Liver (tissue), 10 donors: ENCODE measurements at places on chromosomes 2 and 18. TPM values are rescaled to one million over a fixed set of nuclear protein-coding genes. Genes with fewer than 3 reads are reported as not detected.
A peak's percentile ranks its signal among the peaks of the same experiment; 100 is the strongest.

The RASGRP3 gene
- 8.7 TPM for total RNA-seq

The LYPD6B gene
- 0.59 TPM for total RNA-seq

The PLEKHM3 gene
- total RNA-seq, result 18.3 TPM

The PTPRM gene
- 23.0 TPM for total RNA-seq

The CNDP1 gene
- total RNA-seq, result 8.2 TPM

The AMER3 gene
- total RNA-seq, result not detected

The HTR2B gene
- total RNA-seq, result 0.33 TPM

- no peak for DNase-seq
- H3K4me3 ChIP-seq, result no peak overlapping the region
- H3K27ac ChIP-seq, result no peak overlapping the region
- H3K36me3 ChIP-seq, result no peaks in the 10 kb centered on the region
Observed at GRCh38 chr2:192153561-192153960, 41.2 kb downstream of the TMEFF2 start.

GRCh38 chr18:34315591-34316352 is 91.1 kb upstream of the NOL4 start:
- H3K4me3 ChIP-seq, result no peak overlapping the region
- no peak overlapping the region for H3K27ac ChIP-seq
- no peaks in the 10 kb centered on the region for H3K36me3 ChIP-seq
- no peaks in the 10 kb centered on the region for H3K27me3 ChIP-seq

DNA sequence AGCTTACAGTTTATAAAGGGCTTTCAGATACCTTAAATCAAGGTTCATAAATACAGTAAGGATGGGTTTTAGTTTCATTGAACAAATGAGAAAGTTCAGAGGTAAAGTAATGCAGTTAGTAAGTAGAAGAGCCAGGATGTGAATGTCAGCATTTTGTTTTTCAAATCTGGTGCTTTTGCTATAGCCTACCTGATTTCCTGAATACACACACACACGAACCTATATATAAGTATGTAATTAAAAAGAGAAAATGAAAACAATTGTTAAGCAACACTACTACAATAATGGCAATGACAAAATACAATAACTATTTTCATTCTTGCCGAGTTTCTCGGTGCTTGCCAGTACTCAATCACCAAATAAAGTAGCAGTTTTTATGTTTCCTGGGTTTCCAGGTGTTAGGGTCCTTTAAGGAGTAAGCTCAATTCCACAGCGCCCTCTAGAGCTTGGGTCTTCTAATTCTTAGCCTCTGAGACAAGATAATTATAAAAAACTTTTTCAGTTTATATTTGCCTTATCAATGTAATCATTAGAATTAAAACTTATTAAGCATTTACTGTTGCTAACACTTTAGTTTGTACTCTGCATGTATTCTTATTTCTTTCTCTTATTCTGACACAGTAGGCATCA is 512.9 kb upstream of the ACVR2A start:
- no peak overlapping the region for H3K4me3 ChIP-seq
- no peaks in the 10 kb centered on the region for H3K4me1 ChIP-seq
- H3K27ac ChIP-seq, result no peak overlapping the region
- H3K27me3 ChIP-seq, result no peaks in the 10 kb centered on the region
- no peak for DNase-seq

DNA sequence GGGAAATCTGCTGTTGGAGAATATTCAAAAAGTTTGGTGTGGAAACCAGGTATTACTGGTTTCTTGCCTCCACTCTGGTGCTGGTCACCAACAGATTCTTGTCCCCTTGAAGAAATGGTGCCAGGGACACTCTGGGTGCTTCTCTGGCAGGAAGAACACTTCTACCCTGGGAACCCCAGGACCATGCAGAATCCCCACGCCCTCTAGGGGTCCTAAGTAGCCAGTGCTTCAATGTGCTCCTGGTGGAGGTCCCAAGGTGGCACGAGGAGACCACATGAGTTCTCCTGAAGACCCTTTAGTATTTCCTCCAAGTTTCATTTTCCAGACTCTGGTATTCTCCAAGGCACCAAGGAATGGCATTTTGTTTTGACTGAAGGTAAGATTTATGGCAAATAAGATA is 380.6 kb downstream of the TSN start:
- no peak for DNase-seq
- H3K27me3 ChIP-seq, result no peaks in the 10 kb centered on the region
- H3K4me3 ChIP-seq, result no peak overlapping the region
- no peaks in the 10 kb centered on the region for H3K36me3 ChIP-seq
- no peaks in the 10 kb centered on the region for H3K4me1 ChIP-seq
- H3K27ac ChIP-seq, result no peak overlapping the region

GRCh38 chr2:144703852-144704708 is 184.2 kb upstream of the ZEB2 start:
- no peaks in the 10 kb centered on the region for H3K36me3 ChIP-seq

GRCh38 chr2:102111823-102112222 is 30.7 kb upstream of the IL1R1 start:
- H3K27ac ChIP-seq, result peak overlapping the region; percentile 80
- no peak for DNase-seq
- no peak overlapping the region for H3K4me3 ChIP-seq
- H3K36me3 ChIP-seq, result no peaks in the 10 kb centered on the region
- peaks cover 68% of the 10 kb centered on the region for H3K4me1 ChIP-seq

GRCh38 chr2:185895828-185896693 is 157.5 kb downstream of the FSIP2 start:
- H3K36me3 ChIP-seq, result no peaks in the 10 kb centered on the region
- H3K27ac ChIP-seq, result no peak overlapping the region

- no peaks in the 10 kb centered on the region for H3K27me3 ChIP-seq
- H3K27ac ChIP-seq, result no peak overlapping the region
- H3K4me1 ChIP-seq, result no peaks in the 10 kb centered on the region
- no peak overlapping the region for H3K4me3 ChIP-seq
Observed at GRCh38 chr2:88810017-88810416, 118.5 kb downstream of the RPIA start.

- peak overlapping the region; percentile 84 for H3K27ac ChIP-seq
- H3K4me1 ChIP-seq, result no peaks in the 10 kb centered on the region
- no peaks in the 10 kb centered on the region for H3K27me3 ChIP-seq
Observed at GRCh38 chr2:24083567-24084385, 858 bp downstream of the TP53I3 start.

- no peaks in the 10 kb centered on the region for H3K36me3 ChIP-seq
- H3K27ac ChIP-seq, result no peak overlapping the region
- no peaks in the 10 kb centered on the region for H3K4me1 ChIP-seq
- no peaks in the 10 kb centered on the region for H3K27me3 ChIP-seq
Observed at GRCh38 chr18:59907660-59908059, 7.9 kb downstream of the PMAIP1 start.

- H3K4me3 ChIP-seq, result no peak overlapping the region
- no peaks in the 10 kb centered on the region for H3K4me1 ChIP-seq
- H3K27ac ChIP-seq, result no peak overlapping the region
- H3K27me3 ChIP-seq, result no peaks in the 10 kb centered on the region
Observed at GRCh38 chr2:7288484-7288883, 371.3 kb downstream of the RNF144A start.

GRCh38 chr2:183409662-183410061 is 285.4 kb downstream of the NUP35 start:
- no peaks in the 10 kb centered on the region for H3K27me3 ChIP-seq
- no peak for DNase-seq
- H3K36me3 ChIP-seq, result no peaks in the 10 kb centered on the region
- no peak overlapping the region for H3K27ac ChIP-seq
- H3K4me3 ChIP-seq, result no peak overlapping the region

DNA sequence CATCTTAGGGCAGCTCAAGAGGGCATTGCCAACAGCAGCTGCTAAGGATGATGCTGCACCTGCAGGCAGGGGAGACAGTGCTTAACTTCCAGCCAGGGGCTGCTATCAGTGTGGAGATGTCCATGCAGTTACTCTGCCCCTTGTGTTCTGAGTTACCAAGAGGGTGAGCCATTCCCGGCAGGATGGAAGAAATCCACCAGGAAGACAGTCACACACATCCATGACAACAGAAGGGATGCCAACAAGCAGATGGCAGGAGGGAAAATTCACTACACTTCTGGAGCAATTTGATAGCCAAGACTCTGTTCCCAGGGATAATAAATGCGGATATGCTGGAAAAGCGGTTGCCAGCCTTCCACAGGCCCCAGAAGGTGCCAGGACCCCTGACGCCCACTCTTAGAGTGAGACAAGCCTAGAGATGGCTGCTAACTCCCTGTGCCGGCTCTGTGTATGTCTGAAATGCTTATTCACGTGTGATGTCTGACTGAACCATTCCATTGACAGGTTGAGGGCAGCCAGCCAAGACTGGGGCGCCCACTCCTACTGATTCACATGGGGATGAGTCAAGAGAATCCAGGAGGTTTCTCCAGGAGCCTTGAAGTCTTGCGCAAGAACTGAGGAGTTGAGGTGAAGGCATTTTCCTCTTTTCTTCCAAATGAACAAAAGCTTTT is 24.5 kb downstream of the LOXHD1 start:
- no peak overlapping the region for H3K4me3 ChIP-seq
- H3K27me3 ChIP-seq, result peaks cover 3% of the 10 kb centered on the region
- no peak for DNase-seq
- H3K36me3 ChIP-seq, result no peaks in the 10 kb centered on the region
- H3K4me1 ChIP-seq, result no peaks in the 10 kb centered on the region

GRCh38 chr2:70984576-70985282 is 6.3 kb downstream of the ANKRD53 start:
- H3K27ac ChIP-seq, result no peak overlapping the region
- H3K4me1 ChIP-seq, result no peaks in the 10 kb centered on the region
- peaks cover 8% of the 10 kb centered on the region for H3K36me3 ChIP-seq
- no peaks in the 10 kb centered on the region for H3K27me3 ChIP-seq
- DNase-seq, result peak; percentile 78

- H3K4me3 ChIP-seq, result no peak overlapping the region
- H3K4me1 ChIP-seq, result no peaks in the 10 kb centered on the region
- no peaks in the 10 kb centered on the region for H3K36me3 ChIP-seq
- no peak for DNase-seq
Observed at GRCh38 chr2:139064159-139064558, 284.0 kb upstream of the NXPH2 start.

GRCh38 chr2:108911401-108911800 is 77.6 kb downstream of the EDAR start:
- H3K4me1 ChIP-seq, result peaks cover 6% of the 10 kb centered on the region
- no peak overlapping the region for H3K27ac ChIP-seq
- no peak overlapping the region for H3K4me3 ChIP-seq
- no peaks in the 10 kb centered on the region for H3K36me3 ChIP-seq

DNA sequence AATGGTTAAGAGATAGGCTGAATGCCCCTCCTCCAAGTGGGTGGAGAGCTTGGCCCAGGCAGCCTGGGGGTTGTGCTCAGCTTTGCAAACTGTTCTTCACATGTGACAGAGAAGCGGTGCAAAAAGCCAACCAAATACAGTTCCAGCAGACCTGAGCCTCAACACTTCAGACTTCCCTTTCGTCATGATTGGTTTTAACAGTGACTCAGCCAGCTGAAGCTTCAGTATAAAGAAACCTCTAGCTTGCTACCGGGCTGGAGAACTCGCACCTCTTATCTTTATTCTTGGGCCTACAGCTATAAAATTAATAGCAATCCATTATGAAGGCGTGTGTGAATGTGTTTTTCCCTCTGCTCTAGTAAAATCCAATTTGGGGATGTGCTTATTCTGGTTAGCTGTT is 20.0 kb downstream of the SETBP1 start:
- H3K4me3 ChIP-seq, result no peak overlapping the region
- H3K27ac ChIP-seq, result peak overlapping the region; percentile 85
- no peaks in the 10 kb centered on the region for H3K36me3 ChIP-seq
- DNase-seq, result no peak
- H3K27me3 ChIP-seq, result no peaks in the 10 kb centered on the region

- peaks cover 29% of the 10 kb centered on the region for H3K4me1 ChIP-seq
- peaks cover 11% of the 10 kb centered on the region for H3K36me3 ChIP-seq
- H3K4me3 ChIP-seq, result peak overlapping the region; percentile 58
Observed at GRCh38 chr2:74458938-74459363, 713 bp downstream of the WBP1 start.
